ENCODE measurements at places on chromosomes 11 and 22. TPM values are rescaled to one million over a fixed set of nuclear protein-coding genes. Genes with fewer than 3 reads are reported as not detected.

GRCh38 chr11:35036639-35037038 is 102.3 kb upstream of the CD44 start:
- no peak for DNase-seq

DNA sequence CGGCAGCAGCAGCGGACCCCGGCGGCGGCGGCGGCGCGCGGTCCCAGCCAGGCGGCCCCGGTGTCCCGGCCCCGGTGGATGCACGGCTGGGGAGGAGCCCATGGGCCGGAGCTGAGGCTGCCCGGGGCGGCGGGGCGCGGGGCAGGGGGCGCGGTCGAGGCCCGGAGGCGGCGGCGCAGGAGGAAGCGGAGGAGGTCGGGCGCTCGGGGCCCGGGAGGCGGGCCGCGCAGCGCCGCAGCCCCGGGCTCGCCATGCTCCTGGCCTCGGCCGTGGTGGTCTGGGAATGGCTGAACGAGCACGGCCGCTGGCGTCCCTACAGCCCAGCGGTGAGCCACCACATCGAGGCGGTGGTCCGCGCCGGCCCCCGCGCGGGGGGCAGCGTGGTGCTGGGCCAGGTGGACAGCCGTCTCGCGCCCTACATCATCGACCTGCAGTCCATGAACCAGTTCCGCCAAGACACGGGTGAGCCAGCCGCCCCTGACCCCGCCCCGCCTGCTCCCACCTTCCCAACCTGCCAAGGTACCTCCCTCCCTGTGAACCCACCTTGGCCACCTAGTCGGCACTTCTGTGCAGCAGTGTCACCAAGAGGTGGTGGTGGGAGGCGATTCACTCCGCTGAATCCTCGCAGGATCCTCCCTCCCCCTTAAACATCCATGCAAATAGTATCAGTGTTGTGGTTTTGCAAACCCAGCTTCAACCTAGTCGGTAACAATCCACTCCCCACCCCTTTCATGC is 580 bp downstream of the DTX4 start:
- peak; percentile 41 for DNase-seq

AGBL2 gene
- 1.7 TPM for total RNA-seq

KDM4E gene
- not detected for total RNA-seq

MTNR1B gene
- total RNA-seq, result not detected

APLNR gene
- total RNA-seq, result 48.8 TPM

DNA sequence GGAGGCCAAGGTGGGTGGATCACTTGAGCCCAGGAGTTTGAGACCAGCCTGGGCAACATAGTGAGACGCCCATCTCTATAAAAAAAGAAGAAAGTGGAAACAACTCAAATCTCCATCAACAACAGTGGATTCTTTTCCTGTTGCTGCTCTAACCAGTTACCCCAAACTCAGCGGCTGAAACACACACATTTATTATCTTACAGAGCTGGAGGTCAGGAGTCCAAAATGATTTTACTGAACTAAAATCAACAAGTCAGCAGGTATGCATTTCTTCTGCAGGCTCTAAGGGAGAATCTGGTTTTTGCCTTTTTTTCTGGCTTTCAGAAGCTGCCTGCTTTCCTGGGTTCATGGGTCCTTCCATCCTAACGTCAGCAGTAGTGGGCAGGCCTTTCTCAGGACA is 11.7 kb upstream of the GCAT start:
- no peak for DNase-seq

PRRG4 gene
- not detected for total RNA-seq

DNA sequence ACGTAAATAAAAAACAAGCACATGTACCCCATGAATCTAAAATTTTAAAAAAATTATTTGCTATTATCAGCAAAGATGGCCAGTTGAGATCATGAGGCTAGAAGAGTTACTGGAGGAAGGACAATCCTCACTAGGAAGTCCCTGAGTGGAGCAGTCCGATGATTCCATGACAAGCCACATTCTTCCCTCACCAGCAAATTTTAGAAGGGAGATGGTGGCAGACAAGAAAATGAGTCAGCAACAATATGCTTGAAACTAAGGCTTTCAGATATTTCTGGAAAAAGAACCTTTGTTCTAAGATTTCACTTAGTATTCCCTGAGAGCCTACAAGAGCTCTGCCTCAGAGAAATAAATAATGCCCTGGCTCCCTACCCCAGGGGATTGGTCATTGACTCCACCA is 34.9 kb downstream of the P4HA3 start:
- DNase-seq, result no peak

DNA sequence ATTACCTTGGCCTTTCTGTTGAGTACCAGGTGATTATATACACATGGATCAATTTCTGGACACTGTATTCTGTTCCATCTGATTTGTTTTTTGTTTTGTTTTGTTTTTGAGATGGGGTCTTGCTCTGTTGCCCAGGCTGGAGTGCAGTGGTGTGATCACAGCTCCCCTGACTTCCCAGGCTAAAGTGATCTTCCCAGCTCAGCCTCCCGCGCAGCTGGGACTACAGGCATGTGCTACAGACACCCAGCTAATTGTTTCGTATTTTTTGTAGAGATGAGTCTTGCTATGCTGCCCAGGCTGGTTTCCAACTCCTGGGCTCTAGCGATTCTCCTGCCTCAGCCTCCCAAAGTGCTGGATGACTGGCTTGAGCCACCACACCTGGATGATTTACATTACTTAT is 19.0 kb downstream of the TCIRG1 start:
- DNase-seq, result no peak

- no peak for DNase-seq
These were observed 2.0 kb upstream of the NRXN2 start for GRCh38 chr11:64724863-64725532.

- DNase-seq, result no peak
These were observed 245.4 kb downstream of the BUD13 start for GRCh38 chr11:116527180-116527991.

OR52I1 gene
- not detected for total RNA-seq

GRCh38 chr11:71215425-71215965 is 36.9 kb downstream of the SHANK2 start:
- no peak for DNase-seq

DNA sequence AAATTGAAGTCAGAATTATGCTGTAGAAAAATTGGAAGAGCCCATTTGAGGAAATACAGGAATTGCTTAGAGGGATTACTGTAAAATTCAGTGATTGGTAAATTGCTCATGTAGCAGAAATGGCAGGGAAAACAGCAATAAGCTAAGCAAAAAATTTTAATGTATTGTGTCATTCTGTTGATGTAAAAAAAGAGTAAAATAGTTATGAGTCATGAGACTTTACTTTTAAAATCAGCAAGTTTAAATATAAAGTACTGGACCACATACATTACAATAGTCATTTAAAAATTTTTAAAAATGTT is 10.4 kb downstream of the PDHX start:
- DNase-seq, result no peak

BCO2 gene
- 2.6 TPM for total RNA-seq

HEPN1 gene
- total RNA-seq, result not detected

COPB1 gene
- total RNA-seq, result 132 TPM

CTSW gene
- not detected for total RNA-seq

DNA sequence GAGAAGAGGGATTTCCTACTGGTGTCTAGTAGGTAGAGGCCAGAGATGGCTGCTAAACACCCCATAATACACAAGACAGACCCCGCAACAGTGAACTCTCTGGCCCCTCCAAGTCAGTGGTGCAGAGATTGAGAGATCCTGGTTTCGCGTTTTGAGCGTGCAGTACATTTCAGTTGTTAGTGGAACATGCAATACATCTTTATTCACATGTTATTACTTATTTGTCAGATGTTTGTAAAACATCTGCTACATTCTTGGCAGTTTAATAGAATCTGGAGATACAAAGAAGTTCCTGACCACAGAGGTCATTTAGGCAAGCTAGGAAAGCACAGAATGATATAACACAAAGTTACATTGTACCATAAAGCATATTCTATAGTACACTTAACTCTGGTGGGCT is 41.5 kb downstream of the ST3GAL4 start:
- no peak for DNase-seq

RAG2 gene
- total RNA-seq, result not detected

GRCh38 chr11:32188785-32189184 is 97.9 kb downstream of the RCN1 start:
- DNase-seq, result no peak

GRCh38 chr11:26027887-26028286 is 304.0 kb upstream of the ANO3 start:
- no peak for DNase-seq
